Activated T-helper 17 cell treated with anti-CD3 and anti-CD28 coated beads, Interleukin-2, amount 50 U/mL, for 72 hours (primary cell): ENCODE measurements at places on chromosomes 1 and 21.

DNA sequence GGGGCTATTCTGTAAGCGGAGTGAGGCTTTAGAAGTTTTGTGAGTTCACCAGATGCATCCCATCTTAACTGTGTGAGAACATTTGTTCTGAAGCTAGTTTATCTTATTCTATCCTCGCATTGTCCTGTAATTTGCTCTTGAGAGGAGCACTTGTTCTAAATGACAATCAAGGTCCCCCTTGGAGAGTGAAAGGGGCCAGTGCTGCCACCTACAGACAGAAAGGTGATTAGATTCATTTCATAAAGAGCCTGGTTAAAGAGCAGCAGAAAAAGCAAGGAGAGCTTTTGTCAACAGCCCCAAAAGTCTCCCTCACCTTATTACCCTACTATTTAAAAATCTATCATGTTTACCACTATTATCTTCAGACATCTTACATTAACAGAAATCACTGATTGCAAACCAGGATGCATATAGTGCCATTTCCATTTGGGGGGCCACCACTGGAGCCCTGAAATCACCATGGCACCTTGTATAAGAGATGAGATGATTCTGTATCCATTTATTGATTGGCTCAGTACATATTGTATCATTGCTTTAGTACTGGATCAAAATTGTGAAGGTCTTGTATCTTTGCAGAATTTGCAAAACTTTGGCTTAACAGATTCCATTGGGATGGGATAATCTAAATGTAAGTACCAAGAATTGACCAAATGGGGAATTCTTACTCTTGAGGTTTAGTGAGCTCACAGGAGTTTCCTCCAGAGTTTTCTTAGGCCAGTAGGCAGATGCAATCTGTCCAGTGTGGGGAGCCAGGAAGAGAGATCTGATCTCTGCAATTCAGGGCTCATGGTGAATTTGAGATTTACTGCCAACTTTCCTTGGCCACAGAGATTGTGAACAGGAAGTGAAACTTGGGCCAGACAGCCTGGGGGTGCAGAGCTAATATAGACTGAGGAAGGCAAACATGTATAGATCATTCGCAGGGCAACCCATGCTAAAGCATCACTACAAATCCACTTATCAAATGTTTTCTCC lies 64.3 kb upstream of the TRABD2B start:
- no peak for ATAC-seq

DNA sequence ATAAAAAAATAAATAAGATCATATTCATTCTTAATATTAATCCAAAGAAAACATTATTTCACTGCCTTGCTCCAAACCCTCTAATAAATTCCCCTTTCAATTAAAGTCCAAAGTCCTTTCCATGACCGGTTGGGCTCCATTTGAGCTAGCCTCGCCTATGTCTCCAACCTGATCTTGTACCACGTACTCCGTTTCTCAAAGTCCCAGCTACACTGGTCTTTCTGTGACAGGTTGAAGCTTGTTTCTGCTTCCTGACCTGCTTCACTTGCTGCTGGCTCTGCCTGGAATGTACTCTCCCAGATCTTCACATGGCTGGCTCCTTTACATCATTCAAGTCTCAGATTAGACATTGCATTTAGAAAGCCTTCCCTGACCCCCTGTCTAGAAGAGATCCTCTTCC lies 16.4 kb downstream of the RPL5 start:
- ATAC-seq: no peak

DNA sequence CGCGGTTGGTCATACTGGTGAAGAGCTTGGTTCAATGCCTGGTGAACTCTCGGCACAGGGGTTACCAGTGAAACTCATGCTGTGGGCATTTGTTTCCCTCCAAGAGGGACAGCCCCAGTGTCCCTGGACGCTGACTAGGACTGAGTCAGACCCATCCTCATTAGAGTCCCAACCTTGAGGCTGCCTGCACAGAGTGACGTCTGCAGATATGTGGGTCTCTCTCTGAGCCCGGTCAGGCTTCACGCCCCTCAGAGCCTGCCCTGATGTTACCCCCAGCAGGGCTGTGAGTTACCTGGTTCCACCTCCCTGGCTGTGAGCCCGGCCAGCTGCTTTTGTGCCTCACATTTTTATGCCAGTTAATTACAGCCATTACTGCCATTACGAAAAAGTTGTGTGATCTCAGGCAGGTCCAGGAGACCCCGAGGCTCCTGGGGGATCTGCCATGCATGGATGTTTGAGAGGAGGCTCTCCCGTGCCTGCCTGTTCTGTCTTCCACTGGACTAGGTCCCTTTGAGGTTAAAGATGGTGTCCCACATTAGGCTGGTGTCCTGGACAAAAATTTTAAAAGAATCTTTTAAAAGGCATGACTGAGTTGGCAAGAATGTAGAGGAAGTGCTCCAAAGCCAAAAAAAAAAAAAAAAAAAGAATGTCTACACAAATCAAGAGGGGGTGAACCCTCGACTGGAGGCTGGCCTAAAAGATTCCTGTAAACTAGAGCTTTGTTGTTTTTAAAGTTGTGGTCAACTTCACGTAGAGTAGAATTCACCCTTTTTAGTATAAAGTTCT lies 36.6 kb upstream of the PADI1 start:
- peak; percentile 21 for ATAC-seq

GRCh38 chr21:34078915-34079314 lies 5.5 kb downstream of the MRPS6 start:
- ATAC-seq: peak; percentile 19

- ATAC-seq: no peak
Observed at GRCh38 chr1:105138458-105138893, 1388.8 kb downstream of the AMY1C start.

- no peak for ATAC-seq
Observed at GRCh38 chr1:205291596-205291995, 29.9 kb downstream of the NUAK2 start.

GRCh38 chr1:77316006-77316405 lies 34.2 kb downstream of the AK5 start:
- ATAC-seq: no peak

DNA sequence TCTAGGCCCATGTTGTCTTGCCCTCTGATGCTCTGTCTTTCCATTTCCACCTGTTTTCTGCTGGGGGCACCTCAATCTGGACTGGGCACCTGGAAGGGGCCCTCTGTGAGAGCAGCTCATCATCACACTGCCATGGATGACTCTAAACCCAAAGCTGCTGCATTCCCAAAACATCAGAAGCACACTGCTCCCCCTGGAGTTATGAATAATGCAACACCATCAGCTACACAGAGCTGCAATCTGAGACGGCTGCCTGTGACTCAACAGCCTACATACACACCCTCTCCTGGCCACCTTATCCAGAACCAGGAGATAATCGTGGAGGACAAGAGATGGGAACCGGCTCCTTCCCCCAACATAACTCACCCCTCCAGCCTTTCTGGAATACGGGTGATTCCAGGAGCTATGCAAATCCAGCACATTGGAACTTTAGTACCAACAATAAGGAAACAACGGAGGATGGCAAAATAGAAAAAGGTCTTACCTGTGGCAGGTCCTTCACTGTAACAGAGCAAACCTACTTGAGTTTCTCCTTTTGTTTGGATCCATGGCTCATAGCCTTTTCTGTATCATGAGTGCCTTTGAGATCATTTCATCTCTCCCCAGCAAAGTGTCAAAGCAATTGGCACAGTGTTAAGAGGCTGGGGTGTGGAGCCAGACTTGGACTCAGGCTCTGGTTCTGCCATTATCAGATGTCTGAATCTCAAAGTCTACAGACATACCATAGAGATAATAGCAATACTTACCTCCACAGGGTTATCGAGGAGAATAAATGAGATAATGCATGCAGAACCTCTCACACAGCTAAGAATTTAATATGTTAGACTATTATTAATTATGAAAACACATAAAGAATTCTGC lies 29.3 kb downstream of the AK2 start:
- ATAC-seq: peak; percentile 19

- ATAC-seq: peak; percentile 40
Observed at GRCh38 chr1:173062150-173062938, 11.6 kb upstream of the TNFSF18 start.

DNA sequence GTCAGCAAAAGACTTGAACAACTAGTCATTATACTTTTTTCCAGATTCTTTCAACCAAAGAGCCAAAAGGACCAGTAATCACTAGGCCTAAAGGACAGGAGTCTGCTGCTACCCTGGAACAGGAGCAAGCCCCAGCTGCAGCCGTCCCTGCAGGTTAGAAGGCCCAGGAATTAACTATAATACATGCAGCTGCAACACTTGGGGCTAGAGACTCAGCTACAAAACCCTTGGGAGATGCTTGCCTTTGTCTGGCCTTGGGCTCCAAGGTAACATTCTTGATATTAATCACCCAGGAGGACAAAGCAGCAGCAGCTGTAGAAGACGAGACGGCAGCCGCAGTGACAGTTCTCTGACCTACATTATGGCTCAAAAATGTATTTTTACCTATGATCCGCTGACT lies 841.2 kb upstream of the ADGRL4 start:
- ATAC-seq: no peak

GRCh38 chr1:99737016-99737415 lies 29.4 kb downstream of the FRRS1 start:
- no peak for ATAC-seq

DNA sequence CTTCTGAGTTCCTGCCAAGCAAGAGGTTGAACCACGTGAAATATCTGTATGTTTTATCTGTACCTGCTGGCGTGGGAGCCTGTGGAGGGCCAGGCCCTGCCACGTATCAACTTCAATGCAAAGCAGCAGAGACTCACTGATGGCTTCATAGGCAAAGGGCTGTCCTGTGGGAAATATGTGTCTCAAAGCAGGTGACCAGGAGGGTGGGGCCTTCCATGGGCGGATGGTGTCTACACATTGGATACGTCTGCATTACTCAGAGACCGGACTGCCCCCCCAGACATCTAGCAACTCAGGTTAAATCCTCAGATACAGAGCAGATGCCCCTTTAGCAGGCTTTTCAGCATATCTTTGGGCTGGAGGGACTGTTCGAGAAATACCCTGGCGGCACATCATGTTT lies 210.8 kb upstream of the C1orf174 start:
- no peak for ATAC-seq

DNA sequence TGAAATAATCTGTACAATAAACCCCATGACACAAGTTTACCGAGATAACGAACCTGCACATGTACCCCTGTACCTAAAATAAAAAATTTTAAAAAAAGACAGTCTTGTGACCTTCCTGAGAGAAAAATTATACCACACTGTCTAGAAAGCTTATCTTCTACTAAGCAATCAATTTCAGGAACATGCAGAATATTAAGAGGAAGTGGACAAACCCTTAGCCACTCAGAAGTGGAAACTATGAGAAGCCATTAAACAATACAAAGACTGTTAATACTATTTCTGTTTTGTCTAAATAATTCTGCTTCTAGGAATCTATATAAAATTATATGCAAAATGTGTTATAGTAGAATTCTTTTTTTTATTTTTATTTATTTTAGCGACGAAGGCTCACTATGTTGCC lies 93.9 kb downstream of the ADAMTS1 start:
- ATAC-seq: no peak

- ATAC-seq: no peak
Observed at GRCh38 chr1:100187912-100188311, 9.9 kb upstream of the LRRC39 start.

DNA sequence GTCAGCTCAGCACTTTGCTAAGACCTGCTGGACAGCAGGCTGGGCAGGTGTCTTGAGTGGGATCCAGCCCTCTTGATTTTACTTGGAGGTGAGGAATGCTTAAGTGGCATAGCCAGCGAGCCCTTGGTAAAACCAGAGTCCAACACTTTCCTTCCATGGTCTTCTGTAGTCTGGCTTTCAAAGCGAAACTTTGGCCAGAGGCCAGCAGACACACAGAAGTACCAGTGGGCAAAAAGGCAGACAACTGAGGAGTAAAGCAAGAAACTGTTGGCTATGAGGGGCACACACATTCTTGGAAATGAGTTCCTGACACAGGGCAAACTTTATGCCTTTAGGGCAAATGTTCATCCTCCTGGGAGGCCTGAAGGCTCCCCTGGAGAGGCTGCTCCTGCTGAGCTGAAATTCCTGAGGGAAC lies 281.0 kb upstream of the POU3F1 start:
- ATAC-seq: no peak

GRCh38 chr1:51750218-51750617 lies 128.3 kb downstream of the NRDC start:
- ATAC-seq: no peak

- no peak for ATAC-seq
Observed at GRCh38 chr1:11530731-11531311, 51.9 kb downstream of the DISP3 start.

DNA sequence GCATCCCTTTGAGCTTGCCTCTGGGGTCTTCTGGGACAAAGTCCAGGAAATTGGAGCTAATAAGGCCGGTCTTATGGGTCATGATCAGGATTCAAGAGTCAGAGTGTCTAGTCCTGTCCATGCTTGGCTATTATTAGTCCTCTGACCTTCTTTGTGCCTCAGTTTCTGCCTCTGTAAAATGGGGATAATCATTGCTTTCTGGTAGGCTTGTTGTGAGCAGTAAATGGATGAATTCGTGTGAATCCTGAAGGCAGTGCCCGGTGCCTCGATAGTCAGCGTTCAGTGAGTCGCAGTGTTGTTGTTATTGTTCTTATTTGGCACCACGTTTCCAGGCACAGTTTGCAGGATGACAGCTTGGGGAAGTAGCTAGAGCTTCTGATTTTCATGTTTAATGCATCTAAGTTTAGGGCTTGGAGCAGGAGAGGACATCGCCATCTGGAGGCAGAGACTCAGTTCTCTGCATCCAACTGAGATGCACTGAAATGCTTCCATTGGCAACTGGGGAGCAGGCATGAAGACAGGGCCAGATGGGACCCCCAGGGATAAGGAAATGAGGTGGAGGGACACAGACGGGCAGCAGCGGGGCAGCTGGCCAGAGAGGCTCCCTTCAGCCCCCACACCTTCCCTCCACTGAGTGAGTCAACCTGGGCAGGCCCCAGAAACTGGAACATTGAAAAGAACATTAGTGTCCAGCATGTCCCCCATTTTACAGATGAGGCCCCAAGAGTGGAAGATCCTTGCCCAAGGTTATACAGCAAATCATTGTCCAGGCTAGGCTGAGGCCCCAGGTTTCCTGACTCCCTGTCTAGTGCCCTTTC lies 160.3 kb downstream of the PTPRU start:
- ATAC-seq: no peak

DNA sequence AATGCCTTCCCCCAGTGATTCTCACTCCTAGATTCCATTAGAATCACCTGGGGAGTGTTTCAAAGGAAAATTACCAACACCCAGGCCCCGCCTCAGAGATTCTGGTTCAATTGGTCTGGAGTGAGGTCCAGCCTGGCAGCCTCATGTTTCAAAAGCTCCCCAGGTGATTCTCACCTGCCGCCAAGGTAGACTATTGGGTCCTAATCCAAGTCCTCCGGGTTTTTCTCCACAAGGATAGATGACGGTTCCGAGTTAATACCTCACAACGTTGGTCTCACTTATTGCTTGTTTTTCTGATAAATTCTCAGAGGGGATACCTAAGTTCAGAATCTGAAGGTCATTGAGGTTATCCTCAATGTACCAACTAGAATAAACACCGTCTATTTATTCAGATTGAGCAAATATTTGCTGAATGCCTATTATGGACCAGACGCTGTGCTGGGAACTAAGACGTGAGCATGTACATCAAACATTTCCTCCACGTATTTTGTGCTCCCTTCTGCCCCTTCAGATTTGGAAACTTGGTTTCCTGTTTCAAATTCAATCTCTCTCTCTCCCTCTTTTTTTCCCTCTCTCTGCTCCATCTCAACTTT lies 97.5 kb downstream of the SEC16B start:
- no peak for ATAC-seq

- no peak for ATAC-seq
Observed at GRCh38 chr1:109649491-109649914, 6.4 kb upstream of the GSTM4 start.

GRCh38 chr1:31614414-31615005 lies 3.0 kb upstream of the HCRTR1 start:
- ATAC-seq: no peak
